Stimulated activated CD8-positive, alpha-beta memory T cell treated with anti-CD3 and anti-CD28 coated beads, Interleukin-4, amount 100 ng/mL, for 4 hours (primary cell): ENCODE measurements at places on chromosomes 4 and X.

- DNase-seq: no peak
Observed at GRCh38 chr4:8540072-8540471, 40.1 kb upstream of the GPR78 start.

DNA sequence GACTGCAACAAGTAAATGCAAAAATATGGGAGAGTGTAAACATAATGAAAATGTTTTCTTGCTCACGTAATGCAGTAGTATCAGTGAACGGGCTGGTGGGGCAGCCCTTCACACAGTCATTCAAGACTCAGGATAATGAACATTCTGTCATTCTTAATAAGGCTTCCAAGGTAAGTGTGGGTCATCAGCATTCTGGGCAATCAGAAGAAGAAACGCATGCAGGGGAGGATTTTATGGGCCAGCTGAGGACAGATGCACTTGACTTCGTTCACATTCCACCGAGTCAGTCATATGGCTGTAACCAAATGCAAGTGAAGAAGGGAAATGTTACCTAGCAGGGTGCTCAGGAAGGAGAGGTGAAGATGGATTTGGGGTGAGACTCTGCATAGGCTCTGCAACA is 68.0 kb upstream of the MAP9 start:
- DNase-seq: no peak

DNA sequence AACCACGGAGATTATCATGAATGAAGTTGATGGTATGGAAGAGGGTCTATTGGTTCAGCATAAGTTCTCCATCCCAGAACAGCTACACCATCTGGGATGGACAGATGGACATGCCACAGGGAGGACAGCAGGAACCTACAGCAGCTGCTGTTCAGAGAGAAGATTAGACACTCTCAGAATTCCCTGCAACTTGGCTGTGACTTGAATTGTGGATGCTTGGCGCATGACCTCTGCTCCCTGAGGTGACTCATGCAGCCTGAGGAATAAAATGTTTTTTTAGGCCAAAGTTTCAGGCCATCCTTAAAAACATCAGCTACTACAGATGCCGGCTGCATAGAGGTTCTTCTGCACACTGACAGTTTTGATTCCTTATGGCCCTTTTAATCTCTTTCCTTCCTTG is 97.3 kb downstream of the RS1 start:
- no peak for DNase-seq

DNA sequence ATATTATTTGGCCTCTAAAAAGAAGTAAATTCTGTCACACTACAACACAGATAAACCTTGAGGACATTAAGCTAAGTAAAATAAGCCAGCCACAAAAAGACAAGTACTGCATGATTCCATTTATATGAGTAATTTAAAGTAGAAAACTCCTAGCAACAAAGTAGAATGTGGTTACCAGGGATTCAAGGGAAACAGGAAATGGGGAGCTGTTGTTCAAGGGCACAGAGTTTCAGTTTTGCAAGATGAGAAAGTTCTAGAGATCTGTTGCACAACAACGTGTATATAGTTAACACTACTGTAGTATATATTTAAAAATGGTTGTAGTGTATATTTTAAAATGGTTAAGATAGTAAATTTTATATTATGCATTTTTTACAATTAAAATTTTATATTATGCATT is 25.4 kb downstream of the SEC31A start:
- no peak for DNase-seq

DNA sequence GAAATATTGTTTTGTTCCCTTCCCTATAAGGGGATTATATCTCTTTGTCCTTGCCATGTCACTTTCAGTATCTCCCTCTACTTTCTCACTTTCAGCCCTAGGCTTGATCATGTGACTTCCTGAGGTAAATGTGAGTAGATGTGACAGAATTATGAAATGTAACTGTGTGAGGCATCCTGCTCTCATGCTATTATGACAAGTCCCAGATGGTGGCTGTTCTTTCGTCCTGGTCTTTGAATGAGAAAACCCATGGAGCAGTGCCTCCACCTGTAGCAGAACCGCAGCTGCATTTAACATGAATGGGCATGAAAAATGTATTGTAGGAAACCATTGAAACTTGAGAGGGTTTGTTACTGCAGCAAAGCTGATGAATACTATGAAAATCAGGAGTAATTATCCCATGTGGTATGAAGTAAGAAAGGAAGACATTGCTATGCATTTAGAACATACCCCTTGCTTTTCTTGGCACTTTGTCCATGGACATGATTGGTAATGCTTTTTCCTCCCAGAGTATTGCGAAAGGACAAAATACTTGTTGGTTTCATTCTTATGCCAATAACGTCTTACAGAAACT is 202.2 kb upstream of the GPRIN3 start:
- DNase-seq: no peak
